ENCODE measurements at places on chromosomes 7 and 10.

- ATAC-seq: no peak
Observed at GRCh38 chr7:47370461-47371042, 211.4 kb downstream of the TNS3 start.

DNA sequence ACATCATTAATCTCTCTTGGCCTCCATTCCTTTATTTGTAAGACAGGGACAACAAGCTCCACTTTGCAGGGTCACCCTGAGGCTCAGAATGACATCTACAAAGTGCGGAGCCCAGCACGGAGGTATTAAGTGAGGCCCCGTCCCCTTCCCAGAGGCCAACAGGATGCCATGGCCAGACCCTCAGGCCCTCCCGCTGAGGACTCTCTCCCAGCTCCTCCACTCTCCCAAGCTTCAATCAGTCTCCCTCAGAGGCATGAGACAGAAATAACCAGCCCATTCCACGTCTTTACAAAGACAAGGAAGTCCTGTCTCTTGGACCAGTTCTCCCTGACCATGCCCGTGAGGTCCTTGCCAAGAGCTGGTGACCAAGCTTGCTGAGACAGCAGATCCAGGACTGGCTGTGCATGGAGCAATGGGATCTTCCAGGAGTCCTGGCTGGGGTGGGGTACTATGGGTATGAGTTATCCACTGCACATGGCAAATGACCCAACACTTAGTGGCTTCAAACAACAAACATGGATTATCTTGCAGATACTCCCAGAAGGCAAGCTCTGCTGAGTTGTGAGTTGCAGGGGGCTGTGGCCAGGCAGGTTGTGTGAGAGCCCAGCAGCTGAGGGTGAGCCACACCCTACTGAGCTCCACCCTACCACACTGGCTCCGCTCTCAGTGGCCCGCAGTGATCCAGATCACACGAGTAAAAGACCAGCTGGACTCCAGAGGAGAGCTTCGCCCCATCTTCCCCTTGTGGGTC, 4.3 kb upstream of the PPIF start:
- ATAC-seq: no peak

- ATAC-seq: no peak
Observed at GRCh38 chr7:70734411-70734810, 397.5 kb upstream of the GALNT17 start.

GRCh38 chr10:59372543-59372942, 10.2 kb upstream of the FAM13C start:
- no peak for ATAC-seq

DNA sequence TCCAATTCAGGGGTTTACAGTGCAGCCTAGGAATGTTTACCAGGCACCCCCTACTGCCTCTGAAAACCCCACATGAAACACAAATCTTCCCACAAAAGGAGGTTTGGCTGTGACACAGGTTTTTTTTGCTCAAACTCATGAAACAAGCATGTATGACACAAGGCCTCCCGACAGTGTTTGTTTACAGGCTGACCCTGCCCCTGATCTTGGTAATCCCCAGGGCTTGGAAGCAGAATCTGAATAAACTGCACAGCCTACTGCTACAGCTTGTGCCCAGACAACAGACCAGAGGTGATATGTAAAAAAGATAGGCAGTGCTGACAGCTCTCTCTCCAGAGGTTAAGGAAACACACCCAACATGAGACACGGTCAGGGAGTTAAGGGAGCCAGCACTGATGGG, 184.2 kb downstream of the KMT2E start:
- no peak for ATAC-seq

DNA sequence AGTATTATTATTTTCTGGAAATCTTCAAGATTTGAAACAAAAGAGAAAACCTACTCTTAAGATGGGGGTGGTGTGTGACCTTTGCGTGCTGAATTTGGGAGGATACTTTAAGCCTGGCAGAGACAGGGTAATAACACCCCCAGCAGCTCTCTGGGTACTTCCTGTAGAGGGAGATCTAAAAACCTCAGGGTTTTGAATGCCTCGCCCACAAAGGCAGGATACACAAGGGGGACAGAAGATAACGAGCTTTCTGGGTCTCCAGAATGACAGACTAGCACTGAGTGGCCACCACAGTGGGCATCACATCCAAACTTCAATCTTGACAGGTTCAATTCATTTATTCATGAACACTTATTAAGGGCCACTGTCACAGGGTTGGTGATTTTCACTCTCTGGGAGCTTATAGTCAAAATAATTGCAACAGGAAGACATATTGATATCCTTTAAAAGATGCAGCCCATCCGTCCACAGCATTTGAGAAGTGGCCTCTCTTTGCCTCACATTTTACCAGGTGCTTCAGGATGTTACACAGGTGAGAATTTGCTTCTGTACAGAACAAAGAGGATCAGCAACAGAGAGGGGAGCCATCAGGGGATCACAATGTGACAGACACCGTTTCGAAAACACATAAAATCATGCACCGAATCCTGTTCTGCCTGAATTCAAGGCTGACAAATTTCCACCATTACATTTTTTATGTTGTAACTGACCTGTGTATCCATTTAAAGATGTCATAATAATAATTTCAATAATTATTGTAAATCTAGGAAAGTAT, 14.3 kb downstream of the CPA1 start:
- peak; percentile 36 for ATAC-seq

DNA sequence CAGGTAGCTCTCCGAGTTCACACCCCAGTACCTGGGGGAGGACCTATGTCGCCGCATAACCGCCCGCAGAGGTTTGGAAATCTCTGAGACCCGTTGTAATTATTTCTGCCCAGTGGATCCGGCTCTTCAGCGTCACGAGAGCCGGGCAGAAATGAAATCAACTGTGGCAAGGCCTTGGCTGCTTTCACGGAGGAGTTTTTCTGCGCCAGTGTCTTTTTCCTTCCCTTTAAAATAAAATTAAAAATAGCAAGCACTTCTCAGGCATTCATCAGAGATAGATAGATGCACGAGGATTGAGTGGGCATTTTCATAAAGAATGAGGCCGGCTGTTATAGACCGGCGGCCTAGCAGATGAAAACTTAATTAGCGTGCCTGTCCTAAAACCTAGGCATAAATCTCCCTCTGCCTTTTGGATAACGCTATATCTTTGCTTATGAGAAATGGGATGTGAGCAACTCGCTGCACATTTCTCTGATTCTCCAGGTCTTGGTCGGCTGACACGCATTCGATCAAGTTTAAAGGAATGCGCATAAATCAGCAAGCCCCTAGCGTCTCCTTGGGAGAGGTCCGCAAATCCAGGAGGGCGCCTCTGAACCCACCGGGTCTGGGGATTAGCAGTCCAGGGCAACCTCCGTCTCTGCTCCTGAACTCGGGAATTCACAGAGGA, 6.4 kb downstream of the HOXA13 start:
- no peak for ATAC-seq

- no peak for ATAC-seq
Observed at GRCh38 chr7:80298201-80298600, 163.6 kb downstream of the GNAI1 start.

GRCh38 chr10:75050149-75050919, 61.1 kb upstream of the SAMD8 start:
- no peak for ATAC-seq

- no peak for ATAC-seq
Observed at GRCh38 chr10:70981936-70982335, 93.6 kb upstream of the PCBD1 start.

GRCh38 chr7:130486114-130486953, 5.6 kb upstream of the MEST start:
- peak; percentile 89 for ATAC-seq

- no peak for ATAC-seq
Observed at GRCh38 chr7:93176992-93177580, 28.9 kb upstream of the SAMD9L start.

DNA sequence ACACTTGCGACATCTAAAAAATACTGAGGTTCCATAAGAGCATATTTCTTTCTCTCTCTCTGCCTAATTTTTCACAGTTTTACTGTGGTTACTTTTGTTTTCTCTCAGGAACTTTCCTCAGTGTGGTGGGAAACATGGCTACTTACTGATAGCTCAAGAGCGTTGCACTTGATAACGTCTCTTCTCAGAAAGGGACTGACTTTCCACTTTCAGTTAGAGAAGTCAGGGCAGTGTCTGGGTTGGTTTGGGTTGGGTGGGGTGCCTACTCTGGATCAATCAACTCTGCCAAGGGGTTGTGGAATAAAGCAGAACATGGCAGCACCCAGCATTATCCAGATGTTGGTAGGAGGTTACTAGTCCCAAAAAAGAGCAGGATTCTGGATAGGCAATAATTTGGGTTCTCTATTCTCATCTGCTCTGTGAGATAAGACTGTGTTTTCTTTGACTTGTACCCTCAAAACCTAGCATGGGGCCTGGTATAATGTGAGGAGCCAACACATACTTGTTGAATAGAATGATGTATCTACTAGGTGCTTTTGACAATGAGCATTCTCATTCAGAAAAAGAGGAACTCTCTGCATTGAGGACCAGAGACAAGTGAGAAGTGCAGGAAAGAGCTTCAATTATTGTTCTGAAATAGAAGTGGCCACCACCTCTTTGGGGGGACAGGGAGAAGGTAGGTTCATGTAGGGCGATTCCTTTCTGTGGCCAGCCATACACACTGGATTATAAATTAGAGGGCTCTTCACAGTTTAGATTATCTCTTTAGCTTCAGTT, 315.7 kb downstream of the REEP3 start:
- no peak for ATAC-seq

All from stimulated activated memory B cell treated with anti-CD40 and anti-IgM and Interleukin-4, amounts not matched to agents 10 μg/mL and 1 μg/mL and 100 μg/mL, for 72 hours (primary cell).